ENCODE measurements at places on chromosomes 2 and 18. TPM values are rescaled to one million over a fixed set of nuclear protein-coding genes. Genes with fewer than 3 reads are reported as not detected.

Gene CTAGE1
- total RNA-seq = not detected

Gene DIPK1C
- total RNA-seq = not detected

Gene GCKR
- not detected for total RNA-seq

Gene RNF138
- total RNA-seq = 54.2 TPM

Gene ZBTB7C
- total RNA-seq = 0.32 TPM

Gene SEH1L
- total RNA-seq = 104 TPM

Gene DLX1
- 28.9 TPM for total RNA-seq

Gene DCDC2C
- total RNA-seq = 0.81 TPM

Gene EFR3B
- 0.76 TPM for total RNA-seq

Gene KANSL1L
- 19.6 TPM for total RNA-seq

Gene EPG5
- 16.7 TPM for total RNA-seq

Gene MYCN
- total RNA-seq = 3.4 TPM

Gene KLHL14
- total RNA-seq = 1.3 TPM

Gene PPM1G
- 147 TPM for total RNA-seq

Gene TDRD15
- not detected for total RNA-seq

Gene MAL
- not detected for total RNA-seq

Gene DAPL1
- total RNA-seq = 1.4 TPM

Gene SLC38A11
- not detected for total RNA-seq

Gene RNF144A
- total RNA-seq = 13.6 TPM

Gene ACTR2
- total RNA-seq = 235 TPM

Gene PAX3
- total RNA-seq = 47.2 TPM

Gene LYPD6
- 1.8 TPM for total RNA-seq

Gene TTR
- not detected for total RNA-seq

Gene TCF7L1
- total RNA-seq = 21.9 TPM

Gene AQP12A
- total RNA-seq = not detected

Gene RMDN2
- total RNA-seq = 2.3 TPM

Gene HTR2B
- not detected for total RNA-seq

Gene XDH
- 0.09 TPM for total RNA-seq

Gene COL4A4
- not detected for total RNA-seq

Gene MEP1B
- 0.26 TPM for total RNA-seq

Gene NR4A2
- 1.8 TPM for total RNA-seq

Gene CIB4
- not detected for total RNA-seq

Gene CFAP53
- total RNA-seq = 0.22 TPM

Gene B3GNT7
- total RNA-seq = 0.09 TPM

Gene CAPN14
- total RNA-seq = 0.13 TPM

Gene GAL3ST2
- 5.3 TPM for total RNA-seq

Gene MAPK4
- 0.62 TPM for total RNA-seq

Gene ONECUT2
- total RNA-seq = 1.2 TPM

Gene ZSWIM2
- total RNA-seq = not detected

Gene ZC3H8
- total RNA-seq = 19.7 TPM

Gene CCDC148
- total RNA-seq = 0.92 TPM

Gene KLHL41
- 0.63 TPM for total RNA-seq

Gene GPR155
- not detected for total RNA-seq

Gene FMNL2
- 43.1 TPM for total RNA-seq

Gene SP5
- total RNA-seq = not detected

Gene POTEE
- total RNA-seq = 0.09 TPM

Gene SPAG16
- 13.1 TPM for total RNA-seq

Gene FAM237A
- total RNA-seq = not detected

Gene TEX44
- total RNA-seq = not detected

Gene ABCG5
- not detected for total RNA-seq

Gene MRO
- total RNA-seq = 0.32 TPM
